H4 (cell line): ENCODE measurements at places on chromosomes 4 and X.

DNA sequence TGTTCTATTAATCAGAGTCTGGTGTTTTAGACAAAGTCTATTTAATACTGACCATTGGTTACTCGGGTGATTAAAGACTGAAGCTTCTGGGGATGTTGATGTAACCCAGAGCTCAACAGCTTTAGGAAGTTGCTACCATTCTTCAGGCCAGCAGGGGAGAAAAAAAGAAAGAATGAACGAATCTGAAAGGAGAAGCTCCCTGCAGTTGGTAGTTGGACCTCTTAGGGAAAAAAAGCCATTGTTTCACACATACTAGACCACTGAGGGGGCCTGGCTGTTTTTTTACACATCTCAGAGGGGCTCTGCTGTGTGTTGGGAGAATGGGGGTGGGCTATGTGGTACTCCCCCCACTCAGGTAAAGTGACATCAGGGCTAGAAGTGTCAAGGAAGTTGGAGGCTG lies 378.9 kb downstream of the KCNIP4 start:
- no peak for DNase-seq

DNA sequence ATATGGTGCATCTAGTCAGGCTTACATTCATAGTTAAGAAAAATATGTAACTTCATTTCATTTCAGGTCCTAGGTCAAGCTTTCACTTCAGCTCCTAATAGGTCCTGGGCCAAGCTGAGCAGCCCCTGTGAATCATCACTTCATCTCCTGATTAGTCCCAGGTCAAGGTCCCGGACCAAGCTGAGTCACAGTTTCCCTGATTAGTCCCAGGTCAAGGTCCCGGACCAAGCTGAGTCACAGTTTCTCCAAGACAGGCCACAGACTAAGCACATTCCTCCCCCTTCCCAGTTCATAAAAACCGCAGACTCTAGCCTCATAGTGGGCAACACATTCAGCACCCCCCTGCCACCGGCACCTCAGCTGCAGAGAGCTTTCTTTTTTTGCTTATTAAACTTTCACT lies 1331.8 kb downstream of the PCDH19 start:
- DNase-seq: no peak

GRCh38 chr4:80839281-80839680 lies 191.2 kb upstream of the BMP3 start:
- DNase-seq: no peak

DNA sequence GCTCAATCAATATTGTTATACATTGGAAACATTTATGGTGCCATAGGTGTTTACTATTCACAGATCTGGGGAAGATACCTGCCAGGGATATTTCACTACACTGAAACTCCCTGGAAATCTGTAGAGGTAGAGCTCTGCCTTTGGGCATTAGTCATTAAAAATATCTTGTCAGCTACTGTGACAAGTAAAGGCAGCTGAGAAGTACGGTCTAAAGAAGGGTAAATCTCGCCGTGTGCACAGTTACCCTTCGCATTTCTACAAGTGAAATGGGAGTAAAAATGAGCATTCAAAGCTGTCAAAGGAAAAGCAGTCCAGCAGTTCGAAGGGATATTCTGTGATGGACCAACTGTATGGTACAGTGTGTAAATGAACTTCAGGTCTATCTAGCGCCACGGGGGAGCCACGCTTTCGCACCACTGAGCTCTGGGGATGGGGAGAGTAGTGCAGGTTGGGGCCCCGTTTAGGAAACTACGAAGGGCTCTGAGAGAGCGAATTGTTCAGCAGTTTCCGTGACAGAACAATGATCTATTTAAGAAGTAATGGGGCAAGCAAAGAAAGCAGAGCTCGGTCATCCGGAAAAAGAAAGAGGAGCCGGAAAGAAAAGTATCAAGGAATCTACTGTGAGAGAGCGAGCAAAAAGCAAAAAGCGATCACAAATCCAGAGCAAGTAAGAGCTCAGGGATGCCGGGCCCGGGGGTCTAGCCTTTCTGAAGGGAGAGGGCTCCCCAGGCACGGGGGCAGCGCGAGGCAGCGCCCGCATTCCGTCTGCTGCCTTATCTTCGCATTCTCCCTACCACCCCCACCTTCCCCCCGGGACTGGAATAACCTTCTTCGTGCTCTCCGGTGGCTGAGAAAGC lies 646 bp downstream of the TIGD4 start:
- DNase-seq: no peak

DNA sequence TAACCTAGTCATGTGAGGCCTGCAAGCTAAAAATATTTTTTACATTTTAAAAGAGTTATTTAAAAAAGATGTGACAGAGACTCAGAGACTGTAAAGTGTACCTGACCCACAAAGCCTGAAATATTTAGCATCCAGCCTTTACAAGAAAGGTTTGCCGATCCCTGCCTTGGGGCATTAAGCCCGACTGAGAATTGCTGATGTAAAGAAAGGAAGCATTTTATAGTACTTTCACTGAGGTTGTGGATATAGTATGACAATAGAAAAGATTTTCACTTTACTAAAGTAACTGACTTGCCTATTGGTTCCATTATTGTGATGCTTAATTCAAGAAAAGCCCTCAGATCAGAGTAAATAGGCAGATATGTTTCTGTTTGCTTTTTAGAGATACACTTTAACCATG lies 17.0 kb downstream of the STK26 start:
- DNase-seq: no peak

DNA sequence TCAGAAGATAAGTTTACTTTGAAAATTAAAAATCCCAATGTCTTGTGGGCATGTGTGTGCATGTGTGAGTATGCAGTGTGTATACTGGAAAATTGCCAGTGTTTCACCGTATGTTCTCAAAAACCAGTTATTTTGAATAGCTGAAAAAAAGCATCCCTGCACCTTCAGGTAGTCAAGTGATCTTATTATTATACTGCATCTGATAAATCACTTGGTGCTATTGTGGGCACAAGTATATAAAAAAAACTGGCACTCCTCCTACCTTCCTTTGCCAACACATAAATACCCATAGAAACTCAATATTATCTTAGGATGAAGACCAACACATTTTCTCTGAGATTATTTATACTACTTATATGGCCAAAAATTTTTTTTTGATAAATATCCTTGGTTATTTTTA lies 91.5 kb upstream of the MAP9 start:
- no peak for DNase-seq

DNA sequence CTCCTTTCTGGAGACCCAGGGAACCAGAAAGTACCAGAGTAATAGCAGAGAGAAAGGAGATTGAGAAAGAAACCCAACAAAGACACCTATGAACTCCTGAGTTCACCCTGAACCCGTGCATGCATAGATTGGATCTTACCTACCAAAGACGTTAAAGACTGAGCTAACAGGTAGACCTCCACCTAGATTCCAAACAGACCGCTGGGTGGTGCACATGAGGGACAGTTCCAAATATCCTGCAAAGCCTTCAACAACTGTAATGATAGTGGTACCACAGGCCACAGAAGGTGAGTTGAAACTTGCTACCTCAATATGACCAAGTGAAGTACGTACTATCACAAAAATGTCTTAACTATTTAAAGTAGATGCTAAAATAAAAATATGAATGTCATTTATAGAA lies 34.0 kb upstream of the NR0B1 start:
- DNase-seq: no peak

- no peak for DNase-seq
Measured at GRCh38 chr4:98484031-98484430, 174.4 kb downstream of the TSPAN5 start.

DNA sequence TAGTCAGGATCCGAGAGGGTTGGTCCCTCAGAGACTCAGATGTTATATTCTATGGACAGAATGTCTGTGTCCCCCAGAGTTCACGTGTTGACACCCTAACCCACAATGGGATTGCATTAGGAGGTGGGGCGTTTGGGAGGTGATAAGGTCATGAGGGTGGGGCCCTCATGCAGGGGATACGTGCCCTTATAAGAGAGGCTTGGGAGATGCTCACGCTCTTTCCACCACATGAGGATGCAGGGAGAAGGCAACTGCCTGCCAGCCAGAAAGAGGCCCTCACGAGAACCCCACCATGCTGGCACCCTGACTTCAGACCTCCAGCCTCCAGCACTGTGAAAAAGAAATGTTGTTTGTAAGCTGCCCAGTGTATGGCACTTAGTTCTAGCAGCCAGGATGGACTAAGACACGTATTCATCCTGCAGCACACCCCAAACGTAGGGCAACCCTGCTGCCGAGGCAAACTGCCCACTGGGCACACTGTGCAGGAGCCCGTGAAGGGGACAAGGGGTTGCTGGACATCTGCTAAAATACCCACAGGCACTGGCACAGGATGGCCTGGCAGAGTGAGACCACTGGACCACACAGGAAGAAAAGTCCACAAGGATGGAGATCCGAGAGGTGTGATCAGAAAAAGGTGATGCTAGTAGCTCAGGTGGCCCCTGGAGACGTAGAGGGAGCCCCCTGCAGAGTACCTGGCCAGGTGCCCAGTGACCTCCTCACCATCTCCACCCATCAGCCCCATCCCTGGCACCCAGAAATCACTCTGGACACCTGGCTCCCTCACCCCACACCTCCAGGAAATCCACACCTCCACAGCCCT lies 62.7 kb downstream of the HTRA3 start:
- no peak for DNase-seq
